ENCODE measurements at places on chromosomes 3 and 15.
A peak's percentile ranks its signal among the peaks of the same experiment; 100 is the strongest.

GRCh38 chr3:7282988-7283387, 422.1 kb downstream of the GRM7 start:
- no peak for DNase-seq

- no peak for DNase-seq
Measured at GRCh38 chr15:39735120-39735717, 47.4 kb downstream of the FSIP1 start.

- no peak for DNase-seq
Measured at GRCh38 chr3:101182734-101183133, 137.6 kb downstream of the IMPG2 start.

DNA sequence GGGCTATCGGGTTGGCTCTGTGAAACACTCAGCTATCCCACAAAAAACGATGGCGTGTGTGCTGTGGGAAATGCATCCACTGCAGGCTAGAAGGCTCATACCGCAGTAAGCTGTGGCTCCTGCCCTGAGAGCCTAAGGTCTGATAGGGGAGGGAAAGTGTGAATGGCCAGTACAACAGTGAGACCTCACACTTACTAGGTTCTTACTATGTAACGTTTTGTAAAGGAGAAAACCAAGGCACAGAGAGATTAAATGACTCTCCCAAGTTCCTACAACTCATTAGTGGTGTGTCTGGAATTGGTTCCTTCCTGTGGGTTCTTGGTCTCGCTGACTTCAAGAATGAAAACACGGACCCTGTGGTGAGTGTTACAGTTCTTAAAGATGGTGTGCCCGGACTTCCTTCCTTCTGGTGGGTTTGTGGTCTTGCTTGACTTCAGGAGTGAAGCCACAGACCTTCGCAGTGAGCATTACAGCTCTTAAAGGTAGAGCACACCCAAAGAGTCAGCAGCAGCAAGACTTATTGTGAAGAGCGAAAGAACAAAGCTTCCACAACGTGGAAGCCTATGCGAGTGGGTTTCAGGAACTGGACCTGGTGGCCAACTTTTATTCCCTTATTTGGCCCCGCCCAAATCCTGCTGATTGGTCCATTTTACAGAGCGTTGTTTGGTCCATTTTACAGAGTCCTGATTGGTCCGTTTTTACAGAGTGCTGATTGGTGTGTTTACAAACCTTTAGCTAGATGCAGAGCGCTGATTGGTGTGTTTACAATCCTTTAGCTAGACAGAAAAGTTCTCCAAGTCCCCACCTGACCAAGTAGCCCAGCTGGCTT, 161.7 kb downstream of the POLR2M start:
- no peak for DNase-seq

GRCh38 chr3:14461748-14462324, 59.4 kb downstream of the SLC6A6 start:
- no peak for DNase-seq

- peak; percentile 61 for DNase-seq
Measured at GRCh38 chr3:179181993-179182551, 33.9 kb downstream of the PIK3CA start.

Data from COLO829 (cell line).